Smooth muscle cell of the coronary artery (primary cell): ENCODE measurements at places on chromosomes 4 and X. TPM values are rescaled to one million over a fixed set of nuclear protein-coding genes. Genes with fewer than 3 reads are reported as not detected.

The ADAMTS3 gene
- 1.6 and 5.0 TPM in 2 replicates for total RNA-seq

The MAGED1 gene
- total RNA-seq, result 40.2 and 187 TPM in 2 replicates

The GAGE12F gene
- total RNA-seq, result not detected in 2 replicates

The PAGE1 gene
- not detected in 2 replicates for total RNA-seq

The EDA2R gene
- total RNA-seq, result 8.3 and 15.3 TPM in 2 replicates

The MGAT4D gene
- not detected in 2 replicates for total RNA-seq

The FOXR2 gene
- total RNA-seq, result not detected in 2 replicates

The DCUN1D4 gene
- total RNA-seq, result 30.9 and 67.3 TPM in 2 replicates

The ZNF157 gene
- total RNA-seq, result 0.12 TPM in 1 of 2 replicates, not detected in the other

The BGN gene
- total RNA-seq, result 10.5 and 118 TPM in 2 replicates

The PASD1 gene
- total RNA-seq, result not detected in 2 replicates

The PABPC4L gene
- total RNA-seq, result 0.23 and 1.6 TPM in 2 replicates

The BMX gene
- 0.12 and 0.53 TPM in 2 replicates for total RNA-seq

The CENPE gene
- 1.4 and 3.9 TPM in 2 replicates for total RNA-seq

The NR0B1 gene
- total RNA-seq, result 3.2 TPM in 1 of 2 replicates, not detected in the other

The RPL9 gene
- 579 and 2,607 TPM in 2 replicates for total RNA-seq

The CORIN gene
- 0.08 and 0.12 TPM in 2 replicates for total RNA-seq

The CSAG3 gene
- total RNA-seq, result not detected in 2 replicates

The WNK3 gene
- total RNA-seq, result 0.15 and 0.23 TPM in 2 replicates

The TNIP3 gene
- total RNA-seq, result under 0.01 TPM in 2 replicates

The MAPK10 gene
- total RNA-seq, result 10.2 and 12.3 TPM in 2 replicates

The AMOT gene
- 0.23 and 1.8 TPM in 2 replicates for total RNA-seq

The NOX1 gene
- not detected in 2 replicates for total RNA-seq

The SLC7A11 gene
- total RNA-seq, result 4.4 and 54.7 TPM in 2 replicates

The PGK1 gene
- total RNA-seq, result 229 and 358 TPM in 2 replicates

The SLC2A9 gene
- total RNA-seq, result 0.75 and 4.0 TPM in 2 replicates

The GBA3 gene
- not detected in 2 replicates for total RNA-seq

The CCNB3 gene
- under 0.01 TPM in 2 replicates for total RNA-seq

The CSN2 gene
- not detected in 2 replicates for total RNA-seq

The MAGEB3 gene
- not detected in 2 replicates for total RNA-seq

The ZNF185 gene
- total RNA-seq, result 0.35 and 22.0 TPM in 2 replicates

The UGT2B10 gene
- total RNA-seq, result not detected in 2 replicates

The MAGEA8 gene
- not detected in 2 replicates for total RNA-seq

The HSFX3 gene
- total RNA-seq, result not detected in 2 replicates

The LDB2 gene
- total RNA-seq, result 31.3 and 543 TPM in 2 replicates

The MXRA5 gene
- 0.90 and 24.9 TPM in 2 replicates for total RNA-seq

The BEX2 gene
- total RNA-seq, result 0.23 and 2.3 TPM in 2 replicates

The SSX3 gene
- total RNA-seq, result not detected in 2 replicates

The GRXCR1 gene
- total RNA-seq, result not detected in 2 replicates

The GPM6B gene
- 0.38 and 0.70 TPM in 2 replicates for total RNA-seq

The MRPL1 gene
- 16.7 and 25.6 TPM in 2 replicates for total RNA-seq
